ENCODE measurements at places on chromosomes 1 and 21. TPM values are rescaled to one million over a fixed set of nuclear protein-coding genes. Genes with fewer than 3 reads are reported as not detected.

GRCh38 chr1:155277070-155277901 lies at the start of gene HCN3:
Gene HCN3, plus strand, starts transcription at chr1:155277463. Its CDS starts 128 bp downstream, at chr1:155277591.
- peak; percentile 98 for DNase-seq

The OR2T35 gene
- total RNA-seq, result not detected

The AGRN gene
- total RNA-seq, result 102 TPM

DNA sequence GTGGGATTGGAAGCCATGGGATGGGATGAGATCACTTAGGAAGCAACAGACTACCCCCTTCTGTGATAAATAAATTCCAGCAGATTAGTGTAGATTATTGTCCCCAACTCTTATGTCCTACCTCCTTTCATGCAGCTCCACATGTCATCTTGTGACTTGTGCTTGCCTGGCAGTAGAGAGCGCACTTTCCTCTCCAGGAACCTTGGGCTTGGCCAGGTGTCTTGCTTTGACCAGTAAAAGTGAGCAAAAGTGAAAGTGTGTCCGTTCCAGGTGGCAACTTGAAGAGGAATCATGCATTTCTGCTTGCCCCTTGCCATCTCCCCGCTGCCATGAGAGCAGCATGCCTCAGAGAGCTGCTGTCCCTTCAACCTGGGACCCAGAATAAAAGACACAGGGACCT lies 122.9 kb upstream of the ERG start:
- DNase-seq, result no peak

DNA sequence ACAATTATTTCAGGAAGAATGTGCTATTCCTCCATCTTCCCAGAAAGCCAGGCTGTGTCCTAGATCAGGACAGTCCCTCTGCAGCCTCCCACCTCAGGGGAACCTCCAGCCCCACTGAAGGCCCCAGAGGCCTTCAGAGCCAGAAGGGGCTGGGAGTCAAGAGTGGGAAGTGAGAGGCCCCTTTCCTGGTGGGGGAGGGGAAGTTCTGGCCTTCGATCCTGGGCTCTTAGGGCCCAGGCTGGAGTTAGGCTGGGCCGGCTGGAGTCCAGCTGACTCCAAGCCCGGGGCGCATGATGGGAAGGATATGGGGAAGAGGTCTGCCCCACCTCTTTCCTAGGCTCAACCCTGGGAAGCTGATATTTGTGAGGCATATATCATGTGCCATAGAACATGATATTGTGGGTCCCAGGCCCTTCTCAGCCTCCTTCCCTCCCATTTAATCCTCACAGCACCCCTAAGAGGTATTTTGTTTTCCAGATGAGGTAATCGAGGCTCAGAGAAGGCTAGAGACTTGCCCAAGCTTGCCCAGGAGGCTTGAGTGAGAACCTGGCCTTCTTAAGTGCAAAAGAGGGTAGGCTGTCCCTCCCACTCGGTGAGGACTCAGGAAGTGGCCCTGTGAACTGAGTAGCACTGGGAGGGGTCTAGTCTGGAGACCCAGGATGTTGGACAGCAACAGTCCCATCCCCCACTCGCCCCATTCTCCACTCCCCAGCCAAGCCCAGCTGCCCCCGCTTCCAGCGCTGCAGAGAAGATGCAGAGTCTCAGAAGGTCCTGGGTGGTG lies 18.6 kb upstream of the HSPG2 start:
- no peak for DNase-seq

The HEYL gene
- 0.14 TPM for total RNA-seq

DNA sequence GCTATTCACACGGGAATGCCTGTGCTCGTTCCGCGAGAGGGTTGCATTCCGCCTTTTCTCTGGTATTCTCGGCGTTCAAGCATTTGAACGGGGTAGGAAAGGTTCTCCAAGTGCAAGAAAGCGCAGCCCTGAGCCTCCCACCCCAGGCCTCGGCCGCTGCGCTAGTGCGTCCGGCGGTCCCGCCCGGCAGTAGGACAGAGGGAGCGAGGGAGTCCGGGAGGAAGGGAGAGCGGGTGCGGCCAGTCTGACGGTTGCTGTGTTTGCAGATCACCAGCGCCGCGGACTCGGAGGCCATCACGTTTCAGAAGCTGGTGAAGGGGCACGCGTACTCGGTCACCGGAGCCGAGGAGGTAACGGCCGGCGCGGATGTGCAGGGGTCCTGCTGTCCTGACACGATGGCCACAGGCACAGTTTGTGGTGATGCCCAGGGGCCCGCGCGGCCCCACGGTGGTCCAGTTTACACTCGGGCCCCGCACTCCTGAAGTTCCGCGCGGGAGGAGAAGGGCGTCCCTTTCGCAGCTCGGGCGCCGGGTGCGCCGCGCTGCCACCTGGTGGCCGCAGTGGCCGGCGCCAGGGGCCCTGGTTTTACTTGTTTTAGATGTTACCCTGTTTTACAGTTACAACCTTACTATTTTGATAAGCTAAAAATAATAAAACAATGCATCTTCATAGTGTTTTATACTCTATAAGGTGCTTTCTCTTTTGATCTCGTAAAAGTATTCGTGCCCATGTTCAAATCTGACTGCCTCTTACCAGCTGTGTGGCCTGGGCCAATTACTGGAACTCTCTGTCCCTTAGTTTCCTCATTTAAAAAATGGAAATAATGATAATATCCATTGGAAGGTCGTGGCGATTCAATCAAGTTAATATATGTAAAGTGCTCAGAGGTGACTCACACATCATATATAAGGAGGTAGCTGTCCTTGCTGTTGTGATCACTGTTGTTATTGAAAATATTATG lies 36.7 kb downstream of the CAPN2 start:
- peak; percentile 77 for DNase-seq

GRCh38 chr1:164703960-164704411 lies 145.0 kb downstream of the PBX1 start:
- DNase-seq, result no peak

The WNT3A gene
- total RNA-seq, result not detected

The CNKSR1 gene
- not detected for total RNA-seq

The RBM8A gene
- total RNA-seq, result 187 TPM

The BRDT gene
- not detected for total RNA-seq

DNA sequence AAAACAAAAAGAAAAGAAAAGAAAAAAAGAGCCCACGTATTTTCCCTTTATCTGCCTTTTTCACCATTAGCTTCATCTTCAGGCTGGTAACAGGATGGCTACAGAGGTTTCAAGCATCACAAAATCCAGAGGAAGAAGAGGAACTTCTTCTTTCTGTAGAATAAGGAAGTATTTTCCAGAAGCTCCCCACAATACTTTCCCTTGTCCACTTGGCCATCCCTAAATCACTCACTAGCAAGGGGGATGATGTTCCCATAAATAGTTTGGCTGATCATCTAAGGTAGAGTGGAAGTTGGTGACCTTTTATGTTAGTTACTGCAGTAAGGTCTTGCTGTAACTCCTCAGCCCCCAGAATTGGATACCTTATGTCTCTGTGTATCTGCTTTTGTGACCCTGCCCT lies 45.1 kb upstream of the RNF11 start:
- no peak for DNase-seq

- no peak for DNase-seq
Measured at GRCh38 chr1:226417830-226418546, 10.1 kb upstream of the PARP1 start.

The LCE1C gene
- total RNA-seq, result not detected

The CRB1 gene
- total RNA-seq, result not detected

The GPR157 gene
- 7.0 TPM for total RNA-seq

All from dermis blood vessel endothelial cell (primary cell).